ENCODE measurements at places on chromosomes 5 and 9. TPM values are rescaled to one million over a fixed set of nuclear protein-coding genes. Genes with fewer than 3 reads are reported as not detected.

DIMT1 gene
- 30.3 TPM for total RNA-seq

DNA sequence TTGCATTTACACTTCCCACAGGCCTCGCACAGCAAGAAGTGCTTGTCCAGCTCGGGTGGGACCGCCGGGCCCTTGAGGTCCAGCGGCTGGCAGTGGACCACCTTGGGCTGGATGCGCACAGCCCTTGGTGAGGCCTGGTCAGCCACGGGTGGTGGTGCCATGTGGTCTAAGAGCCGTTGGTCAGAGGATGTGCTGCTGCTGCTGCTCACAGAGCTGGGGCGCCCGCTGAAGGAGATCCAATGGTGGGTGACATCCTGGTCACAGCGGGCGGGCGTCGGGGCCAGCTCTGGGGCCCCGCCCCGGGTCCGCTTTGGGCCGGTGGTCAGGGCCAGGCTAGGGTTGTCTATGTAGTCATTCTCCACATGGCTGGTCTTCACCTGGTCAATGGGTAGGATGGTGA, 10.2 kb downstream of the SPRY4 start:
- DNase-seq: no peak

ECM2 gene
- 16.3 TPM for total RNA-seq

GRCh38 chr5:99025298-99026045, 96.7 kb upstream of the CHD1 start:
- DNase-seq: no peak

GRCh38 chr9:18575686-18576085, 101.7 kb downstream of the ADAMTSL1 start:
- no peak for DNase-seq

DNA sequence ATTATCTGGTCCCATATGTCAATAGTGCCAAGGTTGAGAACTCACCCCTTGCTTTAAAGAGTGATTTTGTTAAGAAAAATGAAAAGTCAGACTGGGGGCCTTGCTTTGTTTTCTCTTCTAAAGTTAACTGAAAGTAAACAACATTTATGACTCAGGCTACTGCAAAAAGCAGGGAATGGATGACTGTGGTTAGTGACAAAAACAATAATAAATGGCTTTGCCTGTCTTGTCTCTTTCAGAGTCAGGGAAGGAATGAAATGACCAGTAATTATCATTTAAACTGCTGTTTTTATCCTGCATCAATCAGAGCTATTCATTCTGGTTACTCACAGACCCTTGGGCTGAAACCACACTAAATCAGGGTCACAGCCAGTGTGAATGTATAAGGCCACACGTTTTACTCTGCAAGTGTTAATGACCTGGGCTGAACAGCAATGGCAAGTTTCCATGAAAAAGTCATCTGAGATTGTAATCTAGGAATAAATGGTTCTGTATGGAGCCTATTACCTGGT, 112.2 kb downstream of the ZNF608 start:
- no peak for DNase-seq

- no peak for DNase-seq
Observed at GRCh38 chr5:102747386-102748166, 7.5 kb upstream of the PAM start.

- no peak for DNase-seq
Observed at GRCh38 chr5:128681096-128681495, 143.1 kb upstream of the FBN2 start.

GRCh38 chr9:98907055-98907454, 36.7 kb upstream of the COL15A1 start:
- no peak for DNase-seq
